A172 (cell line): ENCODE measurements at places on chromosomes 11 and 22. TPM values are rescaled to one million over a fixed set of nuclear protein-coding genes. Genes with fewer than 3 reads are reported as not detected.

The C11orf65 gene
- 0.28 and 0.53 TPM in 2 replicates for total RNA-seq

The OR8B2 gene
- not detected in 2 replicates for total RNA-seq

The LIF gene
- 24.8 and 25.4 TPM in 2 replicates for total RNA-seq

The MUC5AC gene
- total RNA-seq, result not detected in 2 replicates

The MOGAT2 gene
- total RNA-seq, result 0.07 TPM in 1 of 2 replicates, not detected in the other

The RBFOX2 gene
- total RNA-seq, result 41.7 and 47.5 TPM in 2 replicates

The TBC1D10A gene
- total RNA-seq, result 12.1 and 17.0 TPM in 2 replicates

The SMTNL1 gene
- not detected in 2 replicates for total RNA-seq

The SYCE3 gene
- 2.5 TPM in 1 of 2 replicates, not detected in the other for total RNA-seq

The CHKB gene
- 27.9 and 30.7 TPM in 2 replicates for total RNA-seq

The RAB3IL1 gene
- 2.4 and 8.5 TPM in 2 replicates for total RNA-seq

The DNAJB7 gene
- not detected in 2 replicates for total RNA-seq

The PRDX5 gene
- 300 and 344 TPM in 2 replicates for total RNA-seq

The SMIM38 gene
- 0.14 and 1.8 TPM in 2 replicates for total RNA-seq

The PDGFB gene
- 9.8 and 13.4 TPM in 2 replicates for total RNA-seq

The UBTFL1 gene
- total RNA-seq, result not detected in 2 replicates

The SCN3B gene
- 0.05 and 0.10 TPM in 2 replicates for total RNA-seq

The TTC36 gene
- total RNA-seq, result not detected in 2 replicates

The MIOX gene
- not detected in 2 replicates for total RNA-seq

The CARD10 gene
- total RNA-seq, result 20.4 and 41.0 TPM in 2 replicates

The HEPHL1 gene
- not detected in 2 replicates for total RNA-seq
